Suprapubic skin (tissue), 4 donors: ENCODE measurements at places on chromosomes 4 and X. TPM values are rescaled to one million over a fixed set of nuclear protein-coding genes. Genes with fewer than 3 reads are reported as not detected.

The FRAS1 gene
- total RNA-seq: 24.9 TPM

The TIMM8A gene
- 9.0 TPM for total RNA-seq

The KIT gene
- 52.8 TPM for total RNA-seq

The ARMCX4 gene
- total RNA-seq: 2.4 TPM

The DRP2 gene
- total RNA-seq: 0.97 TPM

The TXK gene
- 4.8 TPM for total RNA-seq

The DGKK gene
- not detected for total RNA-seq

The CXCL6 gene
- not detected for total RNA-seq

DNA sequence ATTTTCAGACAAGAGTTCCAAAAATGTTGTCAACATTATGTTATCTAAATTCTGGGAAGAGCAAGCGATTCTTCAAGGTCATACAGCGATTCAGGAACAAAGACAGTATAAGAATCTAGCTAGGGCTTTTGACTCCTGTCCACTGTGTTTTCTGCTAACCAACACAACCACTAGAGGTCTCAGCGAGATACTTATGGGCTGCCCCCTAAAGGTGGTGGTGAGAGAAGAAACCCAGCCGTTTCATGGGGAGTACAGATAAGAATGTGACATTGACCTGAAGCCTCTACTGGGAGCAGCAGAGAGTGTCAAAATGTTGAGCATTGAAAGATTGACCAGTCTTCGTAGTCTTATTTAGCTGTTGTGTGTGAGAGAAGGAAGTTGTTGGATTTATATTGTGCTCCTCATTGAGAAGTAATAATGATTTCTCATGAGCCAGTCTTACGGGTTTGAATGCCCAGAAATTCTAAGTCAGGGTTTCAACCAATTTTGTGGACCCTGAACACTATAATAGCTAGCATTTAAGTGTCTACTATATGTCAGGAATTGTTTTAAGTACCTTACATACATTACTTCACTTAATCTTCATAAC lies 168.3 kb downstream of the SPRY1 start:
- no peak for DNase-seq

DNA sequence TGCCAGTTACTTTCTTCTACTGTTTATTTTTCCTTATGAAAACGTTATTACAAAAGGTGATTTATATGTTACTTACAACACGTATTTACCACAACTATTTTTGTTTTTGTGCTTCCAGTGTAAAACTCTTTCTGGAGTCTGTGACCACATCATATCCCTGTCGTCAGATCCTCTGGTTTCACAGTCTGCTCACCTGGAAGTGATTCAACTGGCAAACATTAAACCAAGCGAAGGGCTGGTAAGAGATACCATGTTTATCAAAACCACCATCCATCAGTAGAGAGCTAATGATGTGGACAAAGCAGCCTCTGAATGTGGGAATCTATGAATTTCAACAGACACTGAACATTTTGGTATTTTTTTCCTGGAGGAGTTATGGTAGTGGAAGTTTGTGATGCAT lies 116.1 kb downstream of the CNKSR2 start:
- DNase-seq: no peak

DNA sequence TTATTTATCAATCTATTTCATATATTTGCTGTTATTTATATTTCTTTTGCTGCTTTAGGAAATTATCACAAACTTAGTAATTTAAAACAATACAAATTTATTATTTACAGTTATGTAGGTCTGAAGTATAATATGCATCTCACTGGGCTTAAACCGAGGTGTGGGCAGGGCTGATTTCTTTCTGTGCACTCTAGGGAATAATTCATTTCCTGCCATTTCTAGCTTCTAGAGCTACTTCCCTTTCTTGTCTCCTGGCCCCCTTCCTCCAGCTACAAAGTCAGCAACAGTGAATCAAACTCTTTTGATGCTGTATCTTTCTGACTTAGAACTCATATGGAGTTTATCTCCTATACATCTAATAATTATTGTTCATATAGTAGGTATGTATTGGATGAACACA lies 303.5 kb upstream of the ARSJ start:
- DNase-seq: no peak

GRCh38 chr4:26858035-26858918 lies 2.4 kb upstream of the STIM2 start:
- DNase-seq: no peak

DNA sequence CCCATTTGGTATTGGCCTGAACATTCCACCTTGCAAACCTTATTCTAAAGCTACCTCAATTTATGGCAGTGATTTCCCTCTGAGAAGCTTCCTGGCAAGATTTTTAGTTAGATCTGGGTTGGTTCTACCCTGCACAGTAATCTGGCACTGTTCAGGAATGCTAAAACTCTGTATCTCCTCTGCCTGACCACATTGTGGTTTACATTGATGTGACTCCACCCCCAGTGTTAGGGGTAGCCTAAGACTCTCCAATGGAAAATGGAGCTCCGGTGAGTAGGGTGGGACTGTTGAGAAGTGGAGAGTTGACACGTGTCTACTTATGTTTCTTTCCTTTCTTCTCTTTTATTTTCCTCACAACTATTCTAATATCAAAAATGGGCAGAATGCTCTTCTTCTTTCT lies 45.4 kb downstream of the BMPR1B start:
- DNase-seq: no peak

DNA sequence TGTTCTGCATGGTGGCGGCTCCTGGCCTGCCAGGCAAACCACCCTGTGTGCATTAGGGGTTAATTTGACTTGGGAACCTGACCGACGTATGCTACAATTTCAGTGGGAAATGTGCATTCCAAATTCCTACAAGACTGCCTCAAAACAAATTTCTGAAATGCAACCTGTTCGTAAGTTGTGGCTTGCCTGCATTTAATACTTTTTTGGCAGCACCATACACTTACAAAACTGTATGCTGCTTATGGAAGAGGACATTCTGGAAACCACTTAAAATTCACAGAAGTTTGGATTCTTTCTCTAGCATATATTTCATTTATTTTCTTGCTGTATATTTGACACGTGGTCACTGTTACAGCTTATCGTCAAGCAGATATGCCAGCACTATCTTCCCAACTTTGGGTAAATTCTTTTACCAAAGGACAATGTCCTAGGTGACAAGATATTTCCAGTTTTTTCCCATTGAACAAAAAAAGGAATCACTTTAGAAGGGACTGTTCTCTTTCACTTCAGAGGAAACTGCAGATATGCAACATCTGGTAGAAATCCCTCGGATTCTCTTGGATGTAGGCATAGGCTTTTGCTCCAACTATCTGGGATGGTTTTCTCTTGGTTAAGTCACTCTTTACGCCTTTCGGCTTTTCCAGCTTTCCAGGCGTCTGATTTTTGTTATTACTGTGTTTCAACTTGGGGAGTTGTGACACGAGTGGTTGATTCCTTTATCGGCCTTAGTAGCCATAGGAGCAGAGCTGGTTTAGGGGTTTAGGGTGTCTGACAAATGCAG lies 9.7 kb upstream of the TENM3 start:
- no peak for DNase-seq

- DNase-seq: no peak
Measured at GRCh38 chr4:44237643-44238042, 211.0 kb downstream of the KCTD8 start.

DNA sequence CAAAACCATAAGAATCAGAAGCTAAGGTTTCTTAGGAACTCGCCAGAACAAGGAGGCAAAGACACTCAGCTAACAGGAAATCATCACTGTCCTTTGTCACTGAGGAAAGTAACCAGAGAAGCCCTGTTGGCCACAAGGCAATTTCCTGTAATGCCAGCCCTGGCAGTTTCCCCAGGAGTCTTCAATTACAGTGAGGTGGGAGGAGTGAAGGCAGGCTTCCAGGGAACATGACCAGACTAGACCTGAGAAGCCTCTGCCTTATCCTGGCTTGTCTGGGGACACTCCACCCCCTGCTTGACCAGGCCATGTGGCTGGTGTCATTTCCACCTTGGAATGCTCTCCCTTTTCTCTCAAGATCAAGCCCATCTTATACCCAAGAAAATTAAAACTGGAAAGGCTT lies 125.3 kb downstream of the COL4A6 start:
- no peak for DNase-seq

- no peak for DNase-seq
Measured at GRCh38 chr4:70269674-70270073, 27.3 kb downstream of the CSN3 start.

DNA sequence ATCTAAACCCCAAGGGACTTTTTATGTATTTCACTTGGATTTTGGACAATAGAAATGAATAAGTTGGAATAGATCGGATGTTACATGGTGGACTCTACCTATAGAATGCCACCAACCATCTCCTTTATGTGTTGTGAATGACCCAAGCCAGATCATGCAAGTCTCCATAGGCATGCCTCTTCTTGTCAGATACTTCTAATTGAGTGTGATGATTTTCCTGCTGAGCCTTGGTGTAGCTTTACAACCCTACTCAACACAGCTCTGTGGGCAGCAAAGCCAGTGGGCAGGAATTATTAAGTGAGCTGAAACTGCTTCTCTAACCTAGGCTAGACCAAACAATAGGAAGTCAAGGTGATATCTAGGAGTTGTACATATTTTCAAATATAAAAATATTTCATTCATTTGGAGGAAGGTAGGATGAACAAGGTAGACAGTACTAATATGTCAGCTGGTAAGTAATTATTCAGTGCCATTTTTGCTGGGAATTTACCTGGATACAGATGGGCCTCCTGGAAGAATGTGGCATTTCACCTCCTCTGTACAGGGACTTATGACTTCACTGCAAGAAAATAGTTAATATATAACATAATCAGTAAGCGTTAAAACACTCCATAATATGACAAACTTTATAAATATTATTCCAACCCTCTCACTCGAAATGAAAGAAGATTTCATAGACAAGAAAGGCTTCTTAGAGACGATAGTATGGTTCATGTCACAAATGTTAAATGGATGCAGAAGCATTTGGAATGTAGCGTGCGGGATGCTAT lies 298.0 kb upstream of the FAT1 start:
- DNase-seq: no peak

- DNase-seq: no peak
Measured at GRCh38 chr4:7812921-7813320, 126.7 kb downstream of the AFAP1 start.

DNA sequence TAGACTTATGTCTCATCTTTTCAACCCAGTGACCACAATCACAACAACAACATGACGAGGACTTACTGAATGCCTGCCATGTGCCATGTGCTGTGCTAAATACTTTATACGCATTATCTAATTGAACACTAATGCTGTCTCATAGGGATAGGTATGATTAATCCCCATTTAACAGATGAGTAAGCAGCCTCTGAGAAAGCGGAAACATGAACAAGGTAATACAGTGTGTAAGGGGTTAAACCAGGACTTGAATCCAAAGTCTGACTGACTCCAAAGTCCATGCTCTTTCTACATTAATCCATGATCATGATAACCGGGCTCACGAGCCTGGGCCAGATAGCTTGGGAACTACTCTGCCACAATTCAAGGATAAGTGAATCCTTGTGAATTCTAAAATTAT lies 105.3 kb upstream of the MBNL3 start:
- DNase-seq: no peak

DNA sequence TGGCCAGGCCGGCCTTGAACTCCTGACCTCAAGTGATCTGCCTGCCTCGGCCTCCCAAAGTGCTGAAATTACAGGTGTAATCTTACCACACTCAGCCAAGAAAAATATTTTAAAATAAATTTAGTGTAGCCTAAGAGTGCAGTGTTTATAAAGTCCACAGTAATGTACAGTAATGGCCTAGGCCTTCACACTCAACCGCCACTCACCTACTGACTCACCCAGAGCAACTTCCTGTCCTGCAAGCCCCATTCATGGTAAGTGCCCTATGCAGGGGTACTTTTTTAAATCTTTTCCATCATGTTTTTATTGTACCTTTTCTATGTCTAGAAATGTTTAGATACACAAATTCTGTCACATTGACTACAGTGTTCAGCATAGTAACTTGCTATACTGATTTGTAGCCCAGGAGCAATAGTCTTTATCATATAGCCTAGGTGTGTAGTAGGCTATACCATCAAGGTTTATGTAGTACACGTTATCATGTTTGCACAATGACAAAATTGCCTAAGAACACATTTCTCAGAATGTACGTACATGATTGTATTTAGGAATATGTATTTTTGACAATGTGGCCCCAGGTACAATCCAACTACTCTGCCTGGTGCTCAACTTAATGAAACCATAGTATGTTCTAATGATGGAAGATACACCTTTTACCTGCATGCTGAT lies 455.2 kb downstream of the PCDH7 start:
- no peak for DNase-seq

DNA sequence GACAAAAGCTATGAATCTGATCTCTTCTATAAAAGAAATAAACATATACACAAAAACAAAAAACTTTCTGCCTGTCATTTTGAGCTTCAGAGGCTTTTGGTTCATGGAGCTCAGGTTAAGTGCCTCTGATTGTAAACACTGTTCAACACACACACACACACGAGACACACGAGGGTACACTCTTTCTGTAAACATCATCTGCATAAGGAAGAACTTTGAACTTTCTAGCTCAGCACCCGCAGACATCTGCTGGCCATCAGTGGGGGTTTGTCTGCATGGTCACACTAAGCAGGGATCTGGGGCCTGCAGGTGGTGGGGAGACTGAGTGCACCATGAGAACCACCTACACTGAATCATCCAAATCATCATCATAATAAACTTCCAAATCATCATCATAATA lies 54.9 kb downstream of the STX18 start:
- DNase-seq: no peak

- no peak for DNase-seq
Measured at GRCh38 chr4:147088146-147088545, 142.5 kb upstream of the TTC29 start.

DNA sequence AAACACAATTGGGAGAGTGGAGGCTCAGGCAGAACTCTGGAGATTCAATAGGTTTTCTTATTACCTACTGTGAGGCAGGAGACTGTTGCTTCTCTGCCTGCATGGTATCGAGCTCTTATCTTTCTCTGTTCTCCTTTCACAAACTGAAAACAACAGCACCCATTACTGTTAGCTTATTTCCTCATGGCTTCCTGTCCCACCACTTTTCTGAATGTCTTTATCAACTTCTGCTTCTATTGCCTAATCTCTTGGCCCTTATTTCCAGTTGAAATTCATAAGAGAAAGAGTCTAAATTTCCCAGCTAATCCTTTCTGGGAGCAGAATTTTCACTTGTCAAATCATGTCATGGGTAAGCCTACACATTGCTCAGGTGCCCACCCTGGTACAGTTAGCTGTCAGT lies 46.8 kb upstream of the NDST3 start:
- DNase-seq: no peak

- no peak for DNase-seq
Measured at GRCh38 chr4:77190053-77190452, 33.0 kb downstream of the CCNG2 start.

DNA sequence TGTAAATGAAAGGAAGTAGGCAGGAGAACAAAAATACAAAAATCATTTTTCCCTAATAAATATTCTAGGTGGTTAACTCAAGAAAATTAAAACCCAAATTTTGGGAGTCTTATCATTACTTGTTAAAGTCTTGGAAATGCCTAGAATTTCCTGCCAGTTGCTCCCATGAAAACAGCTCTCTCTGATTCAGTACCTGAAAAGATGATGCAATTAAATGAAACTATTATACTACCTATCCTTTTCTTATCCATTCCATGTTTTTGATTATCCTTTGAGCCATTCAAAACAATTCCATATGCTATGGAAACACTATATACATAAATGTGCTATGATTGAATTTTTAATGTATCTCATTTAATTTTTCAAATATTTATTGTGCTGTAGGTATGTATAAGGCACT lies 50.5 kb upstream of the AMELX start:
- no peak for DNase-seq
